ENCODE measurements at places on chromosomes 3 and 15. TPM values are rescaled to one million over a fixed set of nuclear protein-coding genes. Genes with fewer than 3 reads are reported as not detected.

The PCSK6 gene
- 4.0 TPM for total RNA-seq

DNA sequence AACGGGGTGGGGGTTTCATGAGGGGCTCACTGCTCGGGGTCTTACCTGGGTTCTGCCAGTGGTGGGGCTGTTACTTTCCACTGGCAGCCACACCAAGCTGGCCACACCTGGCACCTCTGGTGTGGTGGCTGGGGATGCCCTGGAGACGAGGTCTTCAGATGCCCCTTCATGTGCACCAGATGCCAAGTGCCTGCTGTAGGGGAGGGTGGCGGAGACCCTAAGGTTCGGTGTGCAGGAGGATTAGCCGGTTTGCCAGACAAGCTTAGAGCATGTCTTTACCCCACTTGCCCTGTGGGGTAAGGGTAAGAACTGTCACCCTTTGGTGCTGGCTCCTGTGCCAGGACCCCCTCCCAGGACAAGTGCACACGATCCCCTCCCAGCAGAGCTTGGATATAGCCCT, 188.3 kb downstream of the TJP1 start:
- no peak for DNase-seq

The GABRA5 gene
- 4.9 TPM for total RNA-seq

- no peak for DNase-seq
These were observed 292.8 kb downstream of the LPP start for GRCh38 chr3:188446766-188447165.

The COL6A5 gene
- 0.04 TPM for total RNA-seq

GRCh38 chr3:147341727-147342126, 64.6 kb downstream of the ZIC4 start:
- peak; percentile 81 for DNase-seq

DNA sequence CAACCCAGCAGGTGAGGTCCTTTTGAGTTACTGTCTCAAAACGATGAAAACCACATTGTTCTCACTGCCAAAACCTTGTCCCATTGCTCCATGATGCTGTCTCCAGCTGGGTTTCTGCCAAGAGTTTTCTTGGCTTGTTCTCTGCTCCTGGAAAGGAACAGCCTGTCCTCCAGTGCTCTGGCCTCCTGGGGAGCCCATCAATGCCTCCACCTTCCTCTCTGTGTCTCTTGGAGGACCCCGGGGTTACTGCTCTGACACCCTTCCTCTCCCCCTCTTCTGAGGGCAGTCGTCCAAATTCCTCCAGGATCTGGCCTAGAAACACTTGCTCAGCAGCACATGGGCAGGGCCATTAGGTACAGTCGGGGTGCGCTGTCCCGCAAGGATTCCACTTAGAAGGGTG, 63.9 kb upstream of the RGMA start:
- DNase-seq, result no peak

GRCh38 chr3:136982033-136982432, 24.2 kb downstream of the IL20RB start:
- DNase-seq, result no peak

DNA sequence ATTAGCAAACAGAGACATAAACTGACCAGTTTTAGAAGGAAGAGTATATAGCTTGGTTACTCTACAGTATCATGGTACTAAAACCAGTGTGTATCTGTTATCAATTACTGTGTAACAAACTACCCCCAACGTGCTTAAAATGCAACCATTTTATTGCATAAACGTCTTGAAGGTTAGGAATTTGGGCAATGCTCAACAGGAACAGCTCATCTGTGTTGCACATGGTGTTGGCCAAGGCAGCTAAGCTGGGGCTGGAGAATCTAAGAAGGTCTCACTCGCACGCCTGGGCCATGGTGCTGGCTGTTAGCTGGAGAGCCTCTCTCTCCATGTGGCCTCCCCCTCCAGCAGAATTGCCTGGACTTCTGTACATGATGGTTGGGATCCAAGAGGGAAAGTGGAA, 81.2 kb upstream of the THBS1 start:
- DNase-seq, result no peak

The COL6A6 gene
- 0.07 TPM for total RNA-seq

DNA sequence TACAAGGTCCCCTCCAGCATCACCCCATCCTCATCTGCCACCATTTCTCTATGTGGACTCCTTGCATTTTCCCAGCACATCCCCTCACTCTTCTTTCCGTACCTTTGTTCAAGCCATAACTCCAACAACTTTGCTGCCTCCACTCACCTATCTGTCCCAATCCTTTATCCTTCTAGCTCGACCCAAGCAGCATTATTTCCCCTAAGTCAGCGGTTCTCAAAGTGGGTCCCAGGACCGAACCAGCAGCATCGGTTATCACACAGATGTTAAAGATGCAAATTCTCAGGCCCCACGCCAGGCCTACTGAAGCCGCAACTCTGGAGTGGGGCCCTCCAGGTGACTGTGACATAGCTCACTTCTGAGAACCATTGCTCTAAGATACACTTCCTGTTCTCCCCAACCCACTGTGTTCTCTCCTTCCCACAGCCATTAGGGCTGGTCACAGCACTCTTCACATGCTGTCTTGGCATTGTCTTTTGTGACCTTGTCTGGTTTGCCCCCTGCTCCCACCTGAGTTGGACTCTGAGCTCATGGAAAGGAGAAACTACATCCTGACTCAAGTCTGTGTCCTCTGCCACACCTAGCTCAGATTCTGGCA, 56.2 kb downstream of the AAGAB start:
- no peak for DNase-seq

The SLC4A7 gene
- 46.1 TPM for total RNA-seq

GRCh38 chr3:55205990-55206389, 278.1 kb upstream of the LRTM1 start:
- no peak for DNase-seq

The CFAP91 gene
- total RNA-seq, result 2.2 TPM

DNA sequence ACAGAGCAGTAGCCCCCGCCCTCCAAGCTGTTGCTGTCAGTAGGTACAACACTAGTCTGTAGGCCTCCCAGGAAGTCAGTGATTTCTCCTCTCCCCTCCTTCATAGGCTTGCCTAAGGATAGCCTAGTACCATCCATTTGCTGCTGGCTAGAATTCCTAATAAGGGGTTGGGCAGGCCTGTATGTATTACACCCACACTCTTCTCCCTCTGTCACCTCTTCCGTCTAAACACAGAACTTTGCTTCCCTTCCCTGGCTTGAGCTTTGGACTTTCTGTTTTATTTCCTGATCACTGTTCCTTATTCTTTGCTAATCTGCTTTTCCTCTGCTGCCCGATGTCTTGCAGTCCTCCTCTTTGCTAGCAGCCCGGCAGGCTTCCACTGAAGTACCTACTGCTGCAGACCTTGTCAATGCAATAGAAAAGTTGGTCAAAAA, 93.4 kb upstream of the UMPS start:
- DNase-seq, result no peak

The GOLGA8Q gene
- not detected for total RNA-seq

The RRP9 gene
- 67.1 TPM for total RNA-seq

DNA sequence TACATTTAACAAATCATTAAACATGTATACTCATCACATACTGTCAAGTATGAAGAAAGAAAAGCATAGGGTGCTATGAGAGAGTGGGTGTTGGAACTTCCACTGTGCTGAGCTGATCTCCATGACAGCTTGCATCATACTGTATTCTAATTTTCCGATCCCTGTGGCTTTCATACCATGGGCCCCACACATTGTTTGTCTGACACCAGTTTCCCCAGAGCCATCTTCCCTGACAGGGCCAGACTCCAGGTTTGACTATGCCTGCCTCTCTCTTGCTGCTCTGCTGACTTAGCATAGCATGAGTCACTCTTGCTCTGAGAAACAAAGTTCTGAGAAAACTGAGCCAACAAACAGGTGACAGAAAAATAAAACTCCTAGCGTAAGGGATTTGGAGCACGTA, 37.0 kb upstream of the CASR start:
- no peak for DNase-seq

The IQCH gene
- 1.9 TPM for total RNA-seq

All from H9 (cell line).